Right cardiac atrium (tissue), 5 donors: ENCODE measurements at places on chromosomes 6 and 20. TPM values are rescaled to one million over a fixed set of nuclear protein-coding genes. Genes with fewer than 3 reads are reported as not detected.

Gene SMLR1
- not detected for total RNA-seq

Gene FAM209A
- total RNA-seq = not detected

GRCh38 chr6:25606151-25606550 is 45.9 kb upstream of the SCGN start:
- no peak for DNase-seq

DNA sequence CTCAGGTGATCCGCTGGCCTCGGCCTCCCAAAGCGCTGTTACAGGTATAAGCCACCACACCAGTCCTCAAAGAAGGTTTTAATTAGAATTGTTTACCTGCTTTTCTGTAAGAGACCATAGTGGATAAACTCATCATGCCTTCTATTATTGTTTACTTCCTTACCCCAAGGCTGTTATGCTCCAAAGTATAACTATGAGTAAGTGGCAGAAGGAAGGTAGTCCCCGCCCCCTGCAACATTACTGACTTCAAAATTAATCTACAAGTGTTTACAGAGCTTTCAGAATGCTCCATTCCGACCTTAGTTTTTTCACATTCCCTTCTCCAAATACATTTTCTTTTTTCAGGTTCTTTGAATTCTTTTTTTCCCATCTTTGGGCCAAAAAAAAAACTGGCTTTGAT is 480.5 kb upstream of the NOX3 start:
- DNase-seq = no peak

- DNase-seq = no peak
These were observed 414.9 kb downstream of the KIF16B start for GRCh38 chr20:16158090-16158975.

- DNase-seq = no peak
These were observed 333.9 kb upstream of the IRAK1BP1 start for GRCh38 chr6:78533426-78533825.

GRCh38 chr20:62956387-62957135 is 4.1 kb downstream of the SLC17A9 start:
- DNase-seq = no peak

- DNase-seq = no peak
These were observed 785.6 kb downstream of the QKI start for GRCh38 chr6:164200071-164200470.
